Hematopoietic multipotent progenitor cell treated with erythropoietin and hydrocortisone succinate and interleukin-3 and kit ligand, for 8 days (in vitro differentiated cells): ENCODE measurements at places on chromosomes 12 and 14.

DNA sequence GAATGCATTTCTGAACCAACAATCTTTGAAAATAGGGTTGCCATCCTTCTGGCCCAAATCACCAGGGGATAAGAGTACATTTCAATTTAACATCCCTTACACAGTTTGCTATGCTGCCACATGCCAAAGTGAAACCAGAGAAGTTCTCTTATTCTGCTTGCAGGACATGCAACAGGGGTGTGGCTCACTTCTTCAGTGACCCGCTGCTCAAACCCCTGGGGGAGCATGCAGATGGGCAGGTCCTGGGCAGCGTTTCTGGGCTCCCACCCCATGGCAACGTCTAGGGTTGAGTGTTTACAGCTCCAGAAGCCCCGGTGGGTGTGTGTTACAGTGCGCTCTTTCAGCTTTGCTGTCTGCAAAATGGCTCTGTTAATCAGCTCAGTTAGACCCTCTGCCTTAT is 1306.3 kb upstream of the TMEM132C start:
- no peak for DNase-seq

DNA sequence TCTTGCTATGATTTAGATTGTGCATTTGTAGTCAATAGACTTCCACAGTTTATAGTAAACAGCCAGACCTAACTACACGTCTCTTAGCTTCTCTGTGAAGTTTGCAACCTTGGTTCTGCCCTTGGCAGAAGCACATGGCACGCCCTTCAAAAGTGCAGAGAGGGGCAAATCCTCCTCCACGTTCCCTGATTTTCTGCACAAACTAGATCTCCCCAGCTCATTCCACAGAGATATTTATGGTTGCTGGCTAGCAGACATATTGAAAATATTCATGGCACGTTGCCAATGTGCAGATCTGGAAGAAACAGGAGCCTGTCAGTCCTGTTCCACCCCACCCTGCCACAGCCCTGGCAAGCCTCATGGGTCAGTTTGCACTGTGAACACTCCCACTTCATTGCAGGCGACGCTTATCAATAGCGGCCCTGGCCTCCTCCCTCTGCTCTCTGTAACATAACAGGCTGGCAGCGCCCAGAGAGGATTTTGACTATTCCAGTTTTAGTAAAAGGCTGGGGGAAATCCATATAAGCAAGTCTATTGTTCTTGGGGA is 6.5 kb upstream of the LGALS3 start:
- peak; percentile 99 for DNase-seq

DNA sequence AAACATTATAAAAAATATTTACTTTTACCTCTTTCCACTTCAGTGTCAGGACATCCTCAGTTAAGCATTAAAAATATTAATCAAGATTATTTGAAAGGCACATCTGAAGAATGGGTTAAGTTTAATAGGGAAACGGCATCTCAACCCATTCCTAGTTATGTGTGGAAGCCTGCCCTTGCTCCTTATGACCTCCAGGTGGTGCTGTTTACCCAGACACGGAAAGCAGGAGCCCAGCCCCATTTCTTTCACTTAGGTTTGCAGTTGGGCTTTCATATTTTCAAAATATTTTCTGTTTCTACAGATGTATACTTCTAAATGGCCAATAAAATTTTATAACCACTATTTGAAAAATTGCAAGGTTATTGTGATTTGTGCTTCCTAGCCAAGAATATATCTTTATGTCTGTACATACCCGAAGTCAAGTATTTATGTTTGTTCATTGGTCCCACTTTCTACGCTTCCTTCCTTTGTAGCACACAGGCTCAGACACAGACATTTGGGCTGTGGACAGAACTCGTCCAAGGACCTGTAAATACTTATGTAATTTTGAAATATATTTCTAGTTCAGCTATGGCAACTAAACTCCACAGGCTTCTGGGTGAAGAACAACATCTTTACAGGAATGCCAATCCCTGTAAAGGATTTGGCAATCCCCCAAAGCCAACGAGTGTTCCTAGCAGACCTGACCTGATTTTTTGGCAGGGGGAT is 247.1 kb downstream of the AKAP6 start:
- DNase-seq: peak; percentile 62

DNA sequence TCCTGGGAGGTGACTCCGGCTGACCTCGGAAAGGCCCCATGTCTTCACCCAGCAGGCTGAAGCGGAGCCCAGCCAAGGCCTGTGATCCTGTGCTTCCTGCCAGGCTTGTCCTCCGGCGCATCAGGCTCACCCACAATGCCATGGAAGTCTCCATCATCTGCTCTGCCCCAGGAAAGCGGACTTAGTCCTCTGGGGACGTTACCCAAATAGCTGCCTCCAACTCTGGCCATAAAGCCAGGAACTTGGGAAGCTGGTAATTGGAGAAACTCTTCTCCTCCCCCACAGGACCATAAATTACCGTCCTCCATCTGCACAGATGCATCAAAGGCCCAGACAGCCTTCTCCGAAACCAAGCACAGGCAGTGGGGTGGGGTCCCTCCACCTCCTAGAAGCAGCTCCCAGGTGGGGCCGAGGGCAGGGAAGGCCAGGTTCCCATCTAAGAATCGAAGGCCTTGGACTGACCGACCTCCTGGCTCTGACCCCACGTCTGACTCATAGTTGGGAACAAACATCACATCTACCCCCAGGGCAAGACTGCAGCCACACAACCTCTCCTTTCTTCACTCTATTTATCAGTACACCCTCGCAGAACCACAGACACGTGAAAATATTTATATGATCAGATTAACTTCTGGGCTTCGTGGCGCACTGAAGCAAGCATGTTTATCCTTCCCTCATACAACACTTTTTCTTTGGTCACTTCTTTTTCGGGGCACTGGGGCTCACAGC is 56.4 kb downstream of the PITPNM2 start:
- DNase-seq: peak; percentile 12

DNA sequence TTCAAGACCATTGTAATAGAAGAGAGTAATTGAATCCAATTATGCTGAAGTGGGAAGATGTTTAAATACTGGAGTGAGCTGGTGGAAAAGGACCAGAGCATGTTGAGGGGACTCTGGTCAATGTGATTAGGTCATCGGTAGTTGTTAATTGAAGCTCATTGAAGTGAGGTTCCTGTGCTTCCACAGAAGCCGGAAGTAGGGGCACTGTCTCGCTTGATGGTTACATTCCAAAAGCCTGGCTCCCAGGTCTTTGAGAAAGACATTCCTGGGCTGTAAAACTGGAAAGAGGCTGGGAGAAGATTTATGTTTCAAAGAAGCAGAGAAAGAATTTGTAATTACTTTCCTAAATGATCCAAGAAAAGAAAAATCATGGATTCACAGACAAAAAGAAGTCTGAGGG is 12.3 kb upstream of the CLECL1 start:
- DNase-seq: no peak

DNA sequence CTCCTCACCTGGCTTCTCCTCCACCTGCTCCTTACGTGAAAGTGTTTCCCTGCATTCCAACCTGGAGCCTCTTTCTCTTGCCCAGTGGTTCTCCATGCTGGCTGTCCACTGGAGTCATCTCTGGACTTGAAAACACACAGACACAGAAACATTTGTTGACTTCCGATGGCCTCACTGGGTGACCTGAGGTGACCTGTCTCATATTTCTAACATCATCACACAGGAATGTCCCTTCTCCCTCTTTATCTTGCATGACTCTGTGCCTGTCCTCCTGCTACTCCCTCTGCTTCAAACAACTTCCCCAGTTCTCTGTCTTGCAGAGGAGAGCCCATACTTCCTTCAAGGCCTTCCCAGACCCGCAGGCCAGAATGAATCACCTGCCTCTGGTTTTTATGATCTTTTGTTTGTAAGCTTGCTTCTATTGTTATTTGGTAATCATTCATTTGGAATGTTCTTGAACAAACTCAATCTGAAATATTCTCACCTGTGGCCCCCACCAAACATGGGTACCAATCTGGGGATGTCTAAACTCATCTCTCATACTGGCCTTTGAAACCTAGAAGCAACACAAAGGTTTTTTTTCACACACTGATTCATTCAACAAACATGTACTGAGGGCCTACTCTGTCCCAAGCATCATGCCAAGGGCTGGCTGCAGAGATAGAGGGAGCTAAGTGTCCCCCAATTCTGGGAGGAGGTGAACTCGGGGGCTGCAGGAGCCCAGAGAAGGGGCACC is 9.7 kb upstream of the RIN3 start:
- DNase-seq: no peak
